H7 (cell line): ENCODE measurements at places on chromosomes 7 and 10. TPM values are rescaled to one million over a fixed set of nuclear protein-coding genes. Genes with fewer than 3 reads are reported as not detected.
A peak's percentile ranks its signal among the peaks of the same experiment; 100 is the strongest.

DNA sequence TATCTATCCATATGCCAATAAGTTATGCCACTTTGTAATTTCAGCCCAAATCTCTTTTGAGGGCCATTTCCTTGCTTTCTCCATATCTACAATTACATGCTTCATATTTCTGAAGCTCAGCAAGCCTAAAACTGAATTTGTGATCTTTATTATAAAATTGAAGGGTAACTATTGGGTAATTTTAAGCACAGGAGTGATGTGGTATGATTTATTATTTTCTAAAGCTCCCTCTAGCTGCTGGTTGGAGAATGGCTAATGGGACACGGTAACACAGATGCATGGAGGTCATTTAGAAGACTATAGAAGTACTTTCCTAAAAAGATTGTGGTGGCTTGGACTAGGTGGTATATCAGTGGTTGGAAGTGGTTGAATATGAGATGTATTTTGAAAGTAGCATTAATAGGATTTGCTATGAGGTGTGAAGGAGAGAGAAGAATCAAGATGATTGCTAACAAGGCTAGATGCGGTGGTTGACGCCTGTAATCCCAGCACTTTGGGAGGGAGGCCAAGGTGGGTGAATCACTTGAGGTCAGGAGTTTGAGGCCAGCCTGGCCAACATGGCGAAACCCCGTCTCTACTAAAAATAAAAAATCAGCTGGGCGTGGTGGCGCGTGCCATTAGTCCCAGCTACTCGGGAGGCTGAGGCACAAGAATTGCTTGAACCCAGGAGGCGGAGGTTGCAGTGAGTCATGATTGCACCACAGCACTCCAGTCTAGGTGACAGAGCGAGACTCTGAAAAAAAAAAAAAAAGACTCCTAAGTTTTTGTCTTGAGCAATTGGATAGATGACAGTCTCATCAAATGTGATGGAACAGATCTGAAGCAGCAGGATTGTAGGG is 13.9 kb downstream of the KLHDC10 start:
- DNase-seq = no peak

DNA sequence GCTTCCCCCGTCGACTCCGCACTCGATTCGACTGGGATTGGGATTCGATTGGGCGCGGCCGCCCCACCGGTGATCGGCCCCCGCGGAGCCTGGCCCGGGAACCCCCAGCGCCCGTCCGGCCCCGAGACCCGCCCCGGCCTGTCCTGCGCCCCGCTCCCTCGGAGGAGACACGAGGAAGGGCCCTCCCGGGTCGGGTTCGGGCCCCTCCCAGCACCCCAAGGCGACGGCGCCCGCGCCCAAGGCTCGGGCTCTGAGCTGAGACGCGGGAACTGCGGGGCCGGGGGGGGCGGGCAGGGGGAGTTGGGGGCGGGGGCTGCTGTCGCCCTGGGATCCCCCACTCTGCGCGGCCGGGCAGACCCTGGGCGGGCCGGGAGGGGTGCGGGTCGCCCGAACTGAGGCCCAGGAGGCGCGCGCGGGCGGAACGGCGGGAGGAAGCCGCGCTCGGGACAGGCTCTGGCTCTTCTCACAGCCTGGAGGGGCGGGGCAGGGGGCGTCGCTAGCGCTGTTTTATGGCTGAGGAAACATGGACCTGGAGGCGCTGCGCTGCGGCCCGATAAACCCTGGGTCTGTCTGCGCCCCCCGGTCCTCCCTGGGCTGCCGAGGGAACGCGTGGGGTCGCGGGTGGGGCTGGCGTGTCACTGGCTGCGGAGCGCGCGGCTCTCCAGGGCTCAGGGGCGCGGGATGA is 1.7 kb upstream of the NKX6-2 start:
- DNase-seq = peak; percentile 96

- no peak for DNase-seq
Observed at GRCh38 chr7:19663816-19664462, 44.9 kb downstream of the POLR1F start.

ELMO1 gene
- total RNA-seq = 8.0 and 8.7 TPM in 2 replicates
